ENCODE measurements at places on chromosomes 4 and X.

- DNase-seq: no peak
These were observed 70.9 kb downstream of the EPHA5 start for GRCh38 chr4:65599340-65599739.

DNA sequence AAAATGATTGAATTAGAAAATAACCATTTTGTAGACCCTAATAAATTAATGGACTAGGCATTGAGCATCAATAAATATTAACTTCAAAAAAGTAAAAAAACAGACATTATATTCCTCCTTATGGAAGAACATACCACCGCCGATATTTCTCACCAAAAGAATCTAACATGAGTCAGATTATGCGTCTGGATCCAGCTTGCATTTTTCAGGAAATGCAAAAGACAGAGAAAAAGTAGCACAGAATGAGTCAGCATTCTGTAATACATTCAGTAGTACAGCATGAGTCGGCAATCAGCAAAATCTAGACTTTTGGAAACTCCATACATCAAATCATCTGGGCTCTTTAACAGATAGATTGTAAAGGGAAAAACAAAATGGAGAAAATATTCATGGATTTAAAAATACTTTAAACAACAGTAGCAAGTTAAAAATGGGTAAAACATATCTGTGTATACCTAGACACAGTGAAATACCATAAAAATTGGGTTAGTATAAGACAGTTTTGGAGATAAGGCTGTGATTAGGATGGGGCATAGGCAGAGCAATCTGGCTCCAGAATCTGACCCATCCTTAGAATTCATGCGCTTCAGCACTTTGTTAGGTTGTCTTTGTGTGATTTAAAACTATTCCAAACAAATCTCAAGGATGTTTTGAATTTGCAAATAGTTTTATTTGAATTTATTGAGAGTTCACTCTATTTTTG is 633.0 kb upstream of the FAM241A start:
- no peak for DNase-seq

GRCh38 chr4:33086331-33086925 is 2366.3 kb downstream of the PCDH7 start:
- DNase-seq: no peak

- DNase-seq: no peak
These were observed 230.9 kb upstream of the GPC4 start for GRCh38 chrX:133645977-133646718.

DNA sequence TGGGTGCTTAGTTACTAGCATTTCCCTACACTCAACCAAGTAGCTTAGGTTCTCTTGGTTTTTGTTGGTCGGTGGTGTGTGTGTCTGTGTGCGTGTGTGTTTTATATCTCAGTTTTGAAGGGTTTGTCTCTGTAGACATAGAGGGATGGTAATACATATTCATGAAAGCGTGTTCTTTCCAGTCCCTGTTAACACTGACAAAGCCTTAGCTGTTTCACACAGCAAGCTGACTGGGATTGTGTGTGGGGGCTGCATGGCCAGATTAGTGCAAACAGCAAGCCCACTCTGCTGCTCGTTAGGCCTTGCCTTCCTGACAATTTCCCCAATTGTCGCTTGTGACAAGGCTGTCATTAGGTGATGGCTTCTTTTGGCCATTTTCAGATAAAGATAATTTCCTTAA is 43.9 kb downstream of the ALPK1 start:
- DNase-seq: no peak

GRCh38 chr4:40749717-40750460 is at the start of gene NSUN7:
Gene NSUN7, plus strand, starts transcription at chr4:40749955. Its CDS starts 739 bp downstream, at chr4:40750694.
- peak; percentile 86 for DNase-seq
